Lower leg skin (tissue), 4 donors: ENCODE measurements at places on chromosomes 11 and 22. TPM values are rescaled to one million over a fixed set of nuclear protein-coding genes. Genes with fewer than 3 reads are reported as not detected.

- DNase-seq = no peak
These were observed 19.8 kb upstream of the EHF start for GRCh38 chr11:34601085-34601444.

- DNase-seq = no peak
These were observed 29.9 kb downstream of the TPST2 start for GRCh38 chr22:26559961-26560575.

DNA sequence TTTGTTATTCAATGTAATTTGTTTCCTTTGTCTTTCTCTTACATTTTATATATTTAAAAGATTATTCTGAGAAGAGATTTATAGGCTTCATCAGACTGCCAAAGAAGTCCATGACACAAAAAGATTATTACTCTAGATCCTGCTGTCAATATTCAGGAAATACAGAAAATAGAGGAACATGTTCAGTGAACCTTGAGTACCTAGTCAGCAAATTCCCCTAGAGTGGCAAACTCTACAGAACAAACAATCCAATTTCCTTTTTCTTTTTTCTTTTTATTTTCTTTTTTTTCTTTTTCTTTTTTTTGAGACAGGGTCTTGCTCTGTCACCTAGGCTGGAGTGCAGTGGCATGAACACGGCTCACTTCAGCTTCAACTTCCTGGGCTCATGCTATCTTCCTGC, 23.9 kb downstream of the TTC17 start:
- no peak for DNase-seq

DNA sequence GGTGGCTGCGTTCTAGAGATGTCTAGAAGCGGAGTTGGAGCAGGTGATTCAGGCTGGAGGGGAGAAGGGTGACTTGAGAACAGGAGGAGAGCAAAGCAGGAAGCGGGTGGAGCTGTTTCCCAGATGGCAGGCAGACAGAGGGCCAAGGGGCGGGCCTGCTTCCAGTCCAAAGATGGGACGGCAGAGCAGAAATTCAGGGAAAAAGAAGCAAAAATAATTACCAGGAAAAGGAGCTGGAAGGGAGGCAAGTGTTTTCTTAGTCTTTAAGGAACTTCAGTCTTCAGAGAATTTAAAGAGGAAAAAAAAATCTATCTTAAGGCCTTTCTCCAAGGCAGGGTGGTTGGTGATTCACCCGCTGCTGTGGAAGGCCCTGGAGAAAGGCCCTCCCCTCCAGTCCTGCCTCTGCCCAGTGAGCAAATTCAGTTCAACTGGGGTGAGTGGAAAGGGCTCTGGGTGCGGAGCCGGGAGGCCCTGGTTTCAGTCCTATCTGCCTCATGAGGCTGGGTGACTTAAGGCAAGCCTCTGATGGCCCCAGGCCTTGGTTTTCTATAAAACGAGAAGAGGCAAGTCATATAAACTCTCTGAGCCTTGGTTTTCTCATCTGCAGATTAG, 4.5 kb upstream of the CREB3L1 start:
- DNase-seq = no peak

Gene EIF4G2
- 380 TPM for total RNA-seq

Gene OR10V1
- not detected for total RNA-seq

Gene RCOR2
- total RNA-seq = 0.16 TPM
